Right hindlimb (tissue), 1 donor: ENCODE measurements at places on chromosomes 13 and 19.
A peak's percentile ranks its signal among the peaks of the same experiment; 100 is the strongest.

GRCh38 chr13:96072392-96072791 lies 17.5 kb upstream of the HS6ST3 start:
- no peak for DNase-seq

- no peak for DNase-seq
Measured at GRCh38 chr19:45117671-45118070, 24.7 kb downstream of the PPP1R37 start.

DNA sequence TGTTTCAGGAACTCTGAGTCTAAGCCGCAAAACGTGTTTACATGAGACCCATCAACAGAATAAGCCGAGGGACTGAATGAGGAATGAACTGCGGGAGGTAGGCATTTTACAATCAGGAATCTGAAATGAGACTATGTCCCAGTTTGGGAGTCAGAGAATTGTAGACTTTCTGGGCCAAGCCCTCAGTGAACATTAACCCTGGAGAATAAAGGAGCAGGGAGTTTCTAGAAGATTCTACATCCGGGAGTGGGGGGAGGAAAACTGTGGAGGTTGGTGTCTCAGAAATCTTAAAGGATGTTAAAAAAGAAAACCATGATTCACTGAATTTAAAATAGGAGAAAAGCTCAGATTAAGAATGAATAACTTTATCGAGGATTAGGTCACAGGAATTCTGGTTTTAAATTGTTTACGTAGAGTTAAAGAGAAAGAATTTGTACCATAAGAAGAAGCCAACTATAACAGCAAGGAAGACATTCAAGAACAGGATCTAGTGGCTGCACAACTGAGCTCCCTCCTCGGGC lies 18.5 kb downstream of the RFX2 start:
- DNase-seq = no peak

- DNase-seq = no peak
Measured at GRCh38 chr13:110304256-110304655, 2.7 kb downstream of the COL4A1 start.

DNA sequence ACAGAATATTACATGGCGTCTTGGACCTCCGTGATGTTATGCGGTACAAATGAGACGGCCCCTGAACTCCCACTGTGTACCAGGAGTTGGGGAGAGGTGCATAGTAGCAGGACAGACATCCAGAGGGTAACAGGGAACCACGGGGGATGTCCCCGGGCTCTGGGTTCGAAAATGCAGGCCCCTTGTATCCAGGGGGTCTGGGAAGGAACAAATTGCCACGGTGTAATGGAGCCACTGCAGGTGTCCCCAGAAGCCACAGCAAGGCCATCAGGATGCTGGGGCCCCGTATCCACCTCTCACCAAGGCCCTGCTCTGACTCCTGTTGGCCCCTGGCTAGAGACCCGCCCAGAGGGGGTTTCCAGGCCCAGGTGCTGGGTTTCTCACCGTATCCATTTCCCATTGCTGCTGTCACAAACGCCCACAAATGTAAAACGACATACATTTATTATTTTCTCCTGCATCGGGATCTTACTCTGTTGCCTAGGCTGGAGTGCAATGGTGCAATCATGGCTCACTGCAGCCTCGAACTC lies 77.8 kb downstream of the INSR start:
- no peak for DNase-seq

DNA sequence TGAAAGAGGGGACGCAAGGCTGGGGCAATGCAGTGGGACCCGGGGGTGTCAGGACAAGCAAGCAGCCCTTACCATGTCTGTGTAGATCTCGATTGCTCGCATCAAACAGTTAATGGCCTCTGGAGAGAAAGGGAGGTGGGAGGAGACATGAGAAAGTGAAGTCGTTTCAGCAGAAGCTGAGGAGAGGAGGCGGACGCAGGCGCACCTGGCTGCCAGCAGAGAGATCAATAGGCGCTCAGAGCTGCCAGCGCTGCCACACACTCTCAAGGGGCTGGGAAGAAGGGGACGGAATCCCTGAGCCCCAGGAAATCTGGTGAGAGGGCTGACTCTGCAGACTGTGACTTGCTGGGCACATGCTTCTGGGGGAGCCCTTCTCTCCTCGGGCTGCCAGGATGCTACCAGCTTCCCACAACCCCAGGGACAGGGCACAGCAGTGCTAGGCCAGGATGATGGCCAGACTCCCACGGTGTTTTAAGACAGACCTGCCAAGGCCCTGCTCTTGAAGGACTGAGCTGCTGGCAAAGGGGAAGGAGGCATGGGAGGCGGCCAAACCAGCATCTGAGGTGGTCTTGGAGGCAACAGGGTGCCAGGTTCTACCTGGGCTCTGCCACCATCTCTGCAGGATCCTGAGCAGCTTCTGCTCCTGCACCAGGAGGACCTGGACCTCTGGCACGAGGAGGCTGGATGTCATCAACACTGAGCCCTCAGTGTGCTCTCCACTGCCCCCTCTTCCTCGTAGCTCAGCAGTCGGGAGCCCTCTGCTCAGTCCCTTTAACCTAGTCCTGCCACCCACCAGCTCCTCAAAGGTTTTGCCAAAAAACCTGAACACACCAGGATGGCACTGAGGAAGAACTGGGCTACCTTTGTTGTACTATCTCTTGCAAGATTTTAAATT lies 11.7 kb upstream of the KPTN start:
- no peak for DNase-seq

DNA sequence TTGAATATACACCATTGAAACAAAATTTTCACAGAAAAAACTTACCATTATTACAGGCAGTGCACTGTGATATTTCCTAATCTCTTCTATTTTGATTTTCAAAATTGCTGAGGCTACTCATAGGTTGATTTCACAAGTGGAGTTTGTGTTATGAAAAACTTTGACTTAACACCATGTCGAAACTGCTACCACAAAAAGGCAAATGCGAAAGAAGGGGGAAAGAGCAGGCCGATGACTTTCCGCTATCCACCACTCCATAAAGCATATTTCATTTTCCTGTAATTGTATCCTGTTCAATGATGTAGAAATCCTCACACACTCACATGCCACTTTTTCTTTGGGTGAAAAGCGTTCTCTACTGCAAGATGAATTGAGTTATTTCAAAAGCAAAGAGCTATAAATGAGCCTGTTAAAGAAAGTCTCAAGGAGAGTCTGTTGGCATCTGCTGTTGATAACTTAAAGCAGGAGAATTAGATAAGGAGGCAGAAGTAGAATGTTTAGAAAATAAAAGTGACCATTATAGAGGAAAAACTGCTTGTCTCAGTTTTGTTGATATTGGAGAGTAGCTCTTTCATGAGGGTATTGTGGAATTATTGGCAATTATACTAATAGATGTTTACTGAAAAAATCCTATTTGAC lies 18.8 kb downstream of the KL start:
- no peak for DNase-seq

DNA sequence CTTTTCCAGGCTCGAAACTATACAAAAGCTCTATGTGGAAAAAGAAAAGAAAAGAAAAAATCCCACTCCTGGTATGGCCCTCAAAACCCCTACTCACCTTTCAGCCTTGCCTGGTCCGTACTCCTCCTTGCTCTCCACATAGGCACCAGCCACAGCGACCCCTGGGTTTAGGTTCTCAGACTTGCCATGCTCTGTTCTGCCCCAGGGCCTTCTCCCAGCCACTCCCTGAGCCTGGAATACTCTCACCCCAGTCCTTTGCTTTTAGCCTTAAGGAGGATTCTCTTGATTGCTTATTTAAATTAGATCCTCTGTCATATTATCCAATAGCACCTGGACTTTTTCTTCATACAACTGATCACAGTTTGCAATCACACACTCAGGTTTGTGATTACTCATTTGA lies 522.5 kb downstream of the DIAPH3 start:
- no peak for DNase-seq

DNA sequence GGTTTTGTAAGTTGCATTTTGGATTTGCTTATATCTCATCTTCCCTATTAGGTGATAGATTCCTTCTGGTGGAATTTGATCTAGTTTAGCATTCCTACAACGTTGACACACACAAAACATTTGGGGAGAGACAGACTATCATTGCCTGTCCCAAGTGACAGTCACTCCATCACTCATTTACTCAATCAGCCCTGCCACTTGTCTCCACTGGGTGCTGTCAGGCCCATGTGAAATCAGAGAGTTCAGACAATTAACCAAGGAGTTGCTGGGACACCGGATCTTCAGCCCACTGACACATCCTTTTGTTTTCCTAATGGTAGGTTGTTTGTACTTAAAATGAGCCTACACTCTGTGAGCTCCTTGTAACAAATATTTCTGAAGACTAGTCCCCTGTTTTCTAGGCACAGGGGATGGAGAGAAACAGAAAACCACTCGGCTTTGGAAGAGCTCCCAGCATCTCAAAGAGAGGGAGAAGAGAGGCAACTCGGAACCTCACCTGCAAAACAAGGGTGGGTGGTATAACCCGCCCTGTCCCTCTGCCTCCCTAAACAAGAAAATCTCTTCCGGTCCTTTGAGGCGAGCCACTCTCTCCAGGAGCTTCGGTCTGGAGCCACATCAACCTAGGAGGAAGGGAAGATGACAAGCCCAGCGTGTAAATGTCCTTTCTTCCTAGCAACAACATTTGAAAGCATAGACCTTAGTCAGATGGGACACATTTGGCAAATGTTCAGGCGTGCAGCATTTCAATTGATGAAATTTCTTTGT lies 440.9 kb upstream of the KLF12 start:
- DNase-seq = no peak

GRCh38 chr13:23621316-23621645 lies 51.1 kb downstream of the TNFRSF19 start:
- no peak for DNase-seq

DNA sequence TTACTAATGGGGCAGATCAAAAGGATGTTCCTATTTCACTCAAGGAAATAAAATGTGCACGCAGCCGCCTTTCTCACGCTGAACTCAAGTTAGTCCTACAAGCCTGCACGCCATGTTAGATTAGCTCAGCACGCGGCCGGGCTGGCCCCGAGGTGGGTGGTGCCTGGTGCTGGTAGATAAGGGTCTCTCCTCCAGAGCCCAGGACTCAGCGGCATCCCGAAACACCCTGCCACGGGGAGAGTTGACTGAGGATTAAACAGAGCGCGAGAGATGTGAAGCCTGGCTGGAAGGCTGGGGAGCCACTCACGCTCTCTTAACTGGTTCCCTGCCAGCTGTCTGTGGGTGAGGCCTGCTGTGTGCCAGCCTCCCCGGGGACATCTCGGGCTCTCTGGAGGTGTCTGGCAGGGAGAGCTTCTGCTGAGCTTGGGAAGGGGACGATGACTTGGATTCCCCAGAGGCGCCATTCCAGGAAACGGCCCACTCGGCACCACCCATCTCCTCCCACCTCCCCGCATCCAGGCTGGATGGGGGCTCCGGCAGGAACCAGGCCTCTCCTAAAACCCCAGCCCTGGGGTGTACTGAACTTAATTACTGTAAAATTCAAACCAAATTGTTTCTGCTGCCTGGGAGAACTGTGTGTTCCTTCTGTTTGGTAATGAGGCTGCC lies 122.2 kb downstream of the KDM4B start:
- DNase-seq = peak; percentile 49

DNA sequence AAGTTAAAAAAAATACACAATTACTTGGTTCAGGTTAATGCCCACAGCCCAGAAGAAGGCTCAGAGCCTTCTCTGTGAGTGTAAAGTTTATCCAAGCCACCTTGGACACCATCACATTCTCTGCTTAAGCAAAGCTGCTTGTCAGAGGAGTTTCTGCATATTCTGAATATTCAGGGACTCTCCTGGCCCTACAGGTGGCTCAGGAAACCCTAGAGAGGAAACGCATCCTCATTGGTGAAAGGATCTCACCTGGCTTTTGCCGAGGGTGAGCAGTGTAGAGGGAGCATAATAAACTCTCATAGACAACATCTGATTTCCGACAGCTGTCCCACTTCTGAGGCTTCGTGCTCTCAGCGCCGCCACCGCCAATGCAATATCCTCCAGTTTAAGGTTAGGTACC lies 239.9 kb upstream of the TSHZ3 start:
- no peak for DNase-seq

GRCh38 chr13:44664308-44664707 lies 88.2 kb upstream of the TSC22D1 start:
- DNase-seq = no peak

DNA sequence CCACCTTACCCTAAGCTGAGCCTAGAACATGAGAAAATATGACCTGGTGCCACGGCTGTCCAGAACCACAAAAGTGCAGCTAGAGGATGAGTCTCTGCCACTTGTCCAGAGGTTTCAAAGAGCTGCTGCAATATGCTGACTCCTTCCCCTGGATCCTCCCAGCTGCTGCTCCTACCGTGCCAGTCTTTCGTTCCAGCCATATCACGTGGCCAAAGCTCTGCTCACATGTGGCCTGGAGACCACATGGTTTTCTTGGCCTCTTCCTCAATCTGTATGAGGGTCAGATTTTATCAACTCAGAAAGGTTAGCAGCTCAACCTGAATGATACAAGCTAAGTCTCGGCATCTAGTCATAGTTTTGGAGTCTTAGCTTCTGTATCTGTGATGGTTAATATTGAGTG lies 3.2 kb upstream of the SACS start:
- peak; percentile 48 for DNase-seq

- DNase-seq = no peak
Measured at GRCh38 chr13:57874530-57874929, 243.0 kb downstream of the PCDH17 start.

- no peak for DNase-seq
Measured at GRCh38 chr19:34366738-34367623, 2.0 kb downstream of the GPI start.

- DNase-seq = no peak
Measured at GRCh38 chr19:22609630-22610029, 24.5 kb upstream of the ZNF492 start.

- no peak for DNase-seq
Measured at GRCh38 chr19:44552324-44552723, 22.8 kb upstream of the CEACAM20 start.

DNA sequence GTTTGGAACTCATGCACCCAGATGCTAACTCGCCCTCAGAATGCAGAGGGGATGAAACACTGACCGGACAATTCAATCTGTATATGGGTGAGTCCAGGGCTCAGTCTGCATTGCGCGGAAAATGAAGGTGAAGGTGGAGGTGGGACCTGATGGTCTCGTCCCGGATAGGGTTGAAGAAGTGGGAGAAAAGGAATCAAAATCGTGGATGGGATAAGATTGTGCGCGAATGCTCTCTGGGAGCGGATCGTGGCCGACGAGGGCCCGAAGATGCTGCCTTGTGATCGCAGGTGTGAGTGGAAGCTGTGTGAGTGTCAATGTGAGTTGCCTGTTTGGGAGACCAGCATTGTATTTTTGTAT lies 594 bp upstream of the ZNF850 start:
- no peak for DNase-seq

DNA sequence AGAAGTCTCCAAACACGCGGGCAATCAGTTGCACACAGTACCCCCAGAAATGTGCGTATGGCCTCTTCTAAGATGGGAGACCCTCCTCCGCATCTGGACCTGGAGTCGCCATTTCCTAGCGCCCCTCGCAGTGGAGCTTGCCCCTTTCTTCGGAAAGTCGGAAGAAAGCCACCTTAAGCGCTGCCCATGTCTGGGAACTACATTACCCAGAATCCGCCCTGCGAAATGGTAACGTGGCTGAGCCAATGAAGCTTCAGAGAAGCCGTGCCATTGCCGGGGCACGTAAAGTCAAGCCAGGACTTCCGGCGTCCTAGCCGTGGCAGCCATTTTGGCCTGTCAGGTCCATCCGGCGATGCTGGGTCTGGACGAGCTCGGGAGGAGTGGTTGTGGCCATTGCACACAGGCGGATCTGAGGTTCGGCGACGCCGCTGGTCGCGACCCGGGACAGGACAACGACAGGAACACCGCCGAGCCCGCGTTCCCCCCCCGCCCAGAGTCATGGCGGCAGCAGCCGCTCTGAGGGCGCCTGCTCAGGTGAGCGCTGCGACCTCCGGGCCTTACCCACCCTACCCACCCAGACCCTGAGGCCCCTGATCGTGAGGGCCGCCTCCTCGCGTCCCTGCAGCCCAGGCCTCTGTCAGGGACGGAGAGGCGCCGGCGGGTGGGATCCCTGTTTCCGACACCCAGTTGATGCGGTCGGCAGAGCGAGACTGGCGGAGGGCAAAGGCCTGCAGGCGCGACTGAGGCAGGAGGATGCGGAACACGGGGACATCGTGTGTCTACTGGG lies at the start of gene ZNF586:
Gene ZNF586 (plus strand): TSS at position 332 of the 787 bp plus-strand sequence. CDS start 167 bp downstream, at position 499.
- peak; percentile 93 for DNase-seq
